Amniotic epithelial cell (primary cell): ENCODE measurements at places on chromosomes 11 and 22.
A peak's percentile ranks its signal among the peaks of the same experiment; 100 is the strongest.

DNA sequence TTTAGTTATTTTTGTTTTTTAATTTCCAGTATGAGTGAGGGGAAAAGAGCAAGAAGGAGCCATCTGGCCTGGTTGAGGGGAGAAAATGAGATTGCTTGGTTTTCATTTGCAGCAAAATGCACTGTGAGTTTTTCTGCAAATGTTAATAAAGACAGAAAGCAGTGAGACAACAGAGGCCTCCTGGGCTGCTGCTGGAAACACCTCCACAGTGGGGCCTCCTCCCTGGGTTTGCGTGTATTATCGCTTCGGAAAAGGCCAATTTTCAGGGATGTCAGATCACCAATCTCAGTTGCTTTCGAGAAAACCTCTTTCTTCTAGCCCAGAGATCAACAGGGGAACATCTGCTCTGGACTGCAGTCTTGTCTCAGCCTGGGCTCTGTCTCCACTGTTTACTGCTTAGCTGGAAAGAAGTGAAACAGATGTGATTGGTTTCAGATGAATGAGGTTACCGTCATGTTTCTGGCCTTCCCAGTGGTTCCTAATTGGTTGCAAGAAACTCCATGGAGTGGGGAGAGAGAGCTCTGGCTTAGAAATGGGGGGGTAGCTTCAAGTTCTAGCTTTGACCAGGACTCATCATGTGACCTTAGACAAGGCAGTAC is 17.3 kb downstream of the TSPAN18 start:
- no peak for DNase-seq

DNA sequence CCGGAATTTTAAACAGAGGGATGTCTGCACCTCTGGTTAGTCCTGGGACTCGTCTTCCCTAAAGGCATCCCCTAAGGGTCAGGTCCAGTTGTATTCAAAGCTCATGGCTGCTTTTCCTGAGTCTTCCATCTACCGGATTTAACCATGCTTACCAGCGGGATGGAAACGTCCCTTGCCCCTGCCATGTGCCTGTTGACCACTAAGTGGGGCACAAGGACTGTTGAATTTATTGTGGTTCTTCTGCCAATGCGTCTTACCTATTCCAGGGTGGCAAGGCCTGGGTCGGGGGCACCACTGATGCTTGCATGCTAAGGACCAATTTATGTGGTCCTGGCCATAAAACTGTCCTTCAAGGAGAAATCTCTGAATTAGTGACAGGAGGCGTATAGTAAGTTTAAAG is 25.6 kb downstream of the ANKRD42 start:
- DNase-seq = peak; percentile 2

- DNase-seq = no peak
Observed at GRCh38 chr11:131683131-131683530, 312.7 kb downstream of the NTM start.

GRCh38 chr11:33747979-33748378 is 11.8 kb upstream of the CD59 start:
- DNase-seq = peak; percentile 48

GRCh38 chr11:57097149-57097548 is 84.6 kb upstream of the LRRC55 start:
- no peak for DNase-seq

GRCh38 chr22:38449776-38450175 is 5.2 kb downstream of the KCNJ4 start:
- no peak for DNase-seq

GRCh38 chr11:123640029-123640428 is 14.4 kb downstream of the SCN3B start:
- DNase-seq = no peak

GRCh38 chr11:46242952-46243795 is 34.3 kb upstream of the CREB3L1 start:
- peak; percentile 89 for DNase-seq

GRCh38 chr22:46290843-46291785 is 5.6 kb upstream of the GTSE1 start:
- no peak for DNase-seq

DNA sequence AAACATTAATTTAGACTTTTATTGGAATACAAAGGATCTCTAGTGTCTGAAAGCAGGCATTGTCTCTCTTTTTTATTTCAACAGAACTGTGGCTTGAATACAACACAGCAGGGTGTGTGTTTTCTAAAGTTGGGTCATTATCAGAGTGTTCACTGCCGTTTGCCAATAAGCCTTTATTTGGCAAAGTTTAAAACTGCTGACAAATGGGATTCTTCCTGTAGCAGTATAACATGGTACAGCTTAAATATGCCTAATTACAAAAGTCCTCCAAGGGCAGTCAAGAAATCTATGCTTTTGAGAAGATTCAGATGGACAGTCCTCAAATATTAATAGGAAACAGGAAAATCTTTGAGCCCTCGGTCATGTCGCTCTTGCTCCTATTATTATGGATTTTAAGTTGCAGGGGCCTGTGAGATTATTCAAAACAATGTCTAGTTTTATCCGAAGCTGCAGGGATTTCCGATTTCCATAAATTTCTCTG is 199.9 kb downstream of the MAML2 start:
- no peak for DNase-seq

GRCh38 chr11:118897721-118898310 is 14.1 kb downstream of the CXCR5 start:
- no peak for DNase-seq

GRCh38 chr11:69245041-69245440 is 48.9 kb upstream of the MYEOV start:
- DNase-seq = no peak

GRCh38 chr11:103085758-103086365 is 6.1 kb downstream of the DCUN1D5 start:
- peak; percentile 91 for DNase-seq

- peak; percentile 77 for DNase-seq
Observed at GRCh38 chr22:40156001-40156516, 21.7 kb upstream of the TNRC6B start.

DNA sequence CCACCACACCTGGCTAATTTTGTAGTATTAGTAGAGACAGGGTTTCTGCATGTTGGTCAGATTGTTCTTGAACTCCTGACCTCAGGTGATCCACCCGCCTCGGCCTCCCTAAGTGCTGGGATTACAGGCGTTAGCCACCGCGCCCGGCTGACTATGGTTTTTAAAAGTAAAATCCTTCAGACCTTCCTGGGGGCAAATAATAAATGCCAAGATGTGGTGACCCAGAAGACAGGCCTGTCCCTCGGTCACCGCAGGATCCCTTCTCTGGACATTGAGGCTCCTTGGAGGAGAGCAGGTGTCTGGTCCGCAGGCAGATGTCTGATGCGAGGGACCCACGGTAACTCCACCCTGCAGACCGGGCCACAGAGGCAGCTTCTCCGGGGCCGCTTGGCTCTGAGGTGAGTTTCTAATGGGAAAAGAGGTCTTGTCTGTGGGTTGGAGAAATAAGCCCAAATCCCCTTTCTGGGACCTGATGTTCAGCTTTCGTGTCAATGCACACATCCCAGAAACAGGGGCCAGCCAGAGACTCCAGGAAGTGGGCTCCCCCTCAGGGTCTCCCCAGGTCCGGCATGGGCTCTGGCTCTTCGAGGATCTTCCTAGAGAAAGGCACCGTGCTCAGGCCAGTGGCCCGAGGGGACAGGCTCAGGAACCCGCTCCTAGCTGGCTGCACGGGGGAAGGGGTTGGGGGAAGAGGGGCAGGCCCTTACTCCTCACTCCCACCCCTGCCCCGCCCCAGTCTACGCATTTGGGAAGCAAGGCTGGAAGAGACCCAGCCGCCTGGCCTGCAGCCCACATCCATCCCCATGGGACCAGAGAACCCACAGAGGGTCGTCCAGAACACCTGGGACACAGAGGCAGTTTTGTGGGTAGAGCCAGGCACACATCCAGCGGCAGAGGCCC is 100.6 kb downstream of the WNT7B start:
- DNase-seq = no peak

- no peak for DNase-seq
Observed at GRCh38 chr11:12092714-12093113, 17.7 kb upstream of the MICAL2 start.

GRCh38 chr11:1140642-1141490 is 16.9 kb upstream of the MUC5AC start:
- DNase-seq = no peak

- no peak for DNase-seq
Observed at GRCh38 chr11:2996976-2997375, 4.8 kb upstream of the NAP1L4 start.
